ENCODE measurements at places on chromosomes 2 and 18.

DNA sequence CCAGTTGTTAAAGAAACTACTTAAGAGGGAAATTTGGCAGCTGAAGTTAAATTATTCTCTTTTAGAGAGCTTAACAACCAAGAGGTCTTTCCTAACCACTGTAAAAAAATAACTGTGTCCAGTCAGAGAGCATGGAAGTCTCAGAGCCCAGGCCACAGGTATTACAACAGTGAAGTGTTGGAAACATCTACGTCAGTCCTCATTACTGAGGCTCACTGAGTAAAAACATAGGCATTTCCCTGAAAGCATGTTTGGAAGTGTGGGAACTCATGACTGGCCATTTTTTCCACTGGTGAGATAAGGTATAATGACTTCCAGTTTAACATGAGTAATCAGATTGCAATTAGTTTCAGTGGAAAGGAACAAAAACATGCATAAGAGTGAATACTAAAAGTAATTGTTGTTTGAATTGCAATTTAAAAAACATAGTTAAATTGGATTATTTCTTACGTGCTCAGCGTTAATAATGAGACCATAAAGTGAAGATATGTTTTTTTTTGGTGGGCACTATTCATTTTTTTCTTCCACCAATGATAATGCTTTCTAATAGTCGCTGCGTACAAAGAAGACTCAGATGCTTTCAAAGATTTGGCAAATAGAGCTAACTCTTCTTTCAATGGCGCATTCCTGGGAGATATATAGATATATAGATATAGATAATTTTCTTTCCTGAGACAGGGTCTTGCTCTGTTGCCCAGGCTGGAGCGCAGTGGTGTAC lies 60.8 kb downstream of the EFEMP1 start:
- H3K27ac ChIP-seq = no peak overlapping the region
- no peaks in the 10 kb centered on the region for H3K36me3 ChIP-seq
- H3K4me1 ChIP-seq = no peaks in the 10 kb centered on the region

GRCh38 chr2:25305775-25306174 lies 36.0 kb downstream of the DNMT3A start:
- no peak overlapping the region for H3K4me3 ChIP-seq
- peaks cover 63% of the 10 kb centered on the region for H3K36me3 ChIP-seq
- peaks cover 95% of the 10 kb centered on the region for H3K4me1 ChIP-seq
- no peak for DNase-seq
- no peaks in the 10 kb centered on the region for H3K27me3 ChIP-seq

DNA sequence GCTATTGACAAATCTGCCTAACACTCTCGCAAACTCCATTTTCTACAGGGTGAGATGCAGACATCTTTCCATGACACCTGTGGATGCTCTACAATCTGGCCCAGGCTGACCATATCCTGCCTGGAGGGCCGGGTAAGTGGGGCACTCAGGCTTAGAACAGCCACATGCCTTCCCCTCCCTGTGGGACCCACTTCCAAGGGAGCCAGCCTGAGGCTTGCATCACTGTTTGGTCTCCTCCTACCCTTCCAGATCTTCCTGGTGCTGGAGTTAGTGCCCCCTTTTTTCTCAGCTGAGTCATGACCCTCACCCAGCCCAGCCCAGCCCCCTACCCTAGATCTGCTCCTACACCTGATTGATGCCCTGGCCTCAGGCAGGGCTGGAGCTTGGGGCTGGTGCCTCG lies 150.2 kb upstream of the MSH6 start:
- no peak overlapping the region for H3K4me3 ChIP-seq
- no peaks in the 10 kb centered on the region for H3K4me1 ChIP-seq
- H3K27me3 ChIP-seq = no peaks in the 10 kb centered on the region
- no peaks in the 10 kb centered on the region for H3K36me3 ChIP-seq

- no peaks in the 10 kb centered on the region for H3K36me3 ChIP-seq
- no peak for DNase-seq
- no peak overlapping the region for H3K27ac ChIP-seq
- no peak overlapping the region for H3K4me3 ChIP-seq
- no peaks in the 10 kb centered on the region for H3K27me3 ChIP-seq
- H3K4me1 ChIP-seq = no peaks in the 10 kb centered on the region
Observed at GRCh38 chr2:107582487-107582886, 244.2 kb upstream of the RGPD4 start.

- peak; percentile 31 for DNase-seq
- peak overlapping the region; percentile 56 for H3K4me3 ChIP-seq
- H3K4me1 ChIP-seq = peaks cover 15% of the 10 kb centered on the region
- no peak overlapping the region for H3K27ac ChIP-seq
- no peaks in the 10 kb centered on the region for H3K27me3 ChIP-seq
- no peaks in the 10 kb centered on the region for H3K36me3 ChIP-seq
Observed at GRCh38 chr18:62717169-62717924, 2.0 kb downstream of the PHLPP1 start.

DNA sequence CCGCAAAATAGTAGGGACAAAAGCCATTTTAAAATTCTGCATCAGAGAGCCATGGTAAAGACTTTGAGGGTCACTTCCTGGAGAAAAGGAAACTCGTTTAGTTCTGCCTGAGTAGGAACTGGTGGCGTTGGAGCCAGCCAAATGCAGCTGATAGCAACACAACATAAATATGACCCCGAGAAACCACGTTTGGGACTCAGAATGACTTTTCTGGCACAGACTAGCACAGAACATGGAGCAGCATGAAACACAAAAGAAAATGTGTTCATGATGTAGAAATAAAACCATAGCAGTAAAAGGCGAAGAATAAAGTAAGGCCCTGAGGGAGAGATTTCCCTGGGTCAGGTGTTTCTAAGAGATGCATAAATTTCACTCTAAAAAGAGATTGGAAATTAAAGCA lies 149.2 kb upstream of the KLHL29 start:
- H3K4me1 ChIP-seq = no peaks in the 10 kb centered on the region
- no peak overlapping the region for H3K4me3 ChIP-seq
- no peak overlapping the region for H3K27ac ChIP-seq
- DNase-seq = no peak
- H3K27me3 ChIP-seq = no peaks in the 10 kb centered on the region

GRCh38 chr2:239610457-239611221 lies 209.8 kb upstream of the HDAC4 start:
- H3K4me1 ChIP-seq = no peaks in the 10 kb centered on the region
- H3K27me3 ChIP-seq = peaks cover 4% of the 10 kb centered on the region
- no peak overlapping the region for H3K4me3 ChIP-seq
- no peak overlapping the region for H3K27ac ChIP-seq
- no peak for DNase-seq

GRCh38 chr2:100708333-100708732 lies 111.6 kb upstream of the NPAS2 start:
- DNase-seq = no peak
- H3K36me3 ChIP-seq = no peaks in the 10 kb centered on the region
- no peak overlapping the region for H3K27ac ChIP-seq
- no peak overlapping the region for H3K4me3 ChIP-seq
- peaks cover 30% of the 10 kb centered on the region for H3K4me1 ChIP-seq

- H3K4me1 ChIP-seq = no peaks in the 10 kb centered on the region
- H3K27me3 ChIP-seq = no peaks in the 10 kb centered on the region
- no peak overlapping the region for H3K4me3 ChIP-seq
- no peak overlapping the region for H3K27ac ChIP-seq
- DNase-seq = no peak
Observed at GRCh38 chr2:187851955-187852561, 297.8 kb upstream of the TFPI start.

GRCh38 chr2:220263300-220263699 lies 635.9 kb downstream of the SLC4A3 start:
- no peaks in the 10 kb centered on the region for H3K4me1 ChIP-seq
- H3K36me3 ChIP-seq = no peaks in the 10 kb centered on the region
- H3K27ac ChIP-seq = no peak overlapping the region
- H3K27me3 ChIP-seq = no peaks in the 10 kb centered on the region
- no peak overlapping the region for H3K4me3 ChIP-seq
- no peak for DNase-seq

- H3K36me3 ChIP-seq = no peaks in the 10 kb centered on the region
- H3K4me3 ChIP-seq = no peak overlapping the region
- H3K27ac ChIP-seq = no peak overlapping the region
Observed at GRCh38 chr2:208935531-208935930, 488.3 kb upstream of the MAP2 start.

DNA sequence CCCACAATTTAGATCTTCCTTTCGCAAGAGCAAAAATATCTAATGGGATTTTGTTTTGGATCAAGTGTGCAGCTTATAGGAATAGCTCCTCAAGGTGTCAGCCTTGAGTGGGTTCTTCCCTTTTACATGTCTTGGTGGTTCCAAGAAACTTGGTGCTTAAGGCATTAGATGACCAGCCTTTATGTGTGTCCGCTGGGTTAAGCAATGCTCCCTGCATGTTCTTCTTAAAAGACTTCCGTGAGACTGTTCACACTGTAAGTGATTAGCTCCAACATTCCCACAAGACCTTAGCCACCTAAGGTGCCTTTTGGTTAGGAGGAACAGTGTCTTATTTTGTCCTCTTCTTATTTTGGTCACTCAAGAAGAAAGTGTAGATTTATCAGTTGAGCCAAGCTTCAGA lies 44.3 kb upstream of the GPR39 start:
- H3K27me3 ChIP-seq = no peaks in the 10 kb centered on the region
- no peaks in the 10 kb centered on the region for H3K4me1 ChIP-seq
- no peak overlapping the region for H3K27ac ChIP-seq
- H3K36me3 ChIP-seq = no peaks in the 10 kb centered on the region

Measured in CD4-positive, alpha-beta T cell (primary cell).